PC-9 (cell line): ENCODE measurements at places on chromosomes 6 and 20.

GRCh38 chr6:15033850-15034203, 212.0 kb upstream of the JARID2 start:
- H3K36me3 ChIP-seq, result no peaks in the 10 kb centered on the region
- no peak overlapping the region for H3K4me3 ChIP-seq
- no peak for DNase-seq
- H3K27me3 ChIP-seq, result no peaks in the 10 kb centered on the region

GRCh38 chr20:53985150-53985518, 85.3 kb downstream of the BCAS1 start:
- H3K4me3 ChIP-seq, result no peak overlapping the region
- no peaks in the 10 kb centered on the region for H3K4me1 ChIP-seq
- DNase-seq, result no peak
- no peak overlapping the region for H3K27ac ChIP-seq

GRCh38 chr20:17795501-17796071, 95.8 kb downstream of the BANF2 start:
- H3K27ac ChIP-seq, result no peak overlapping the region
- no peaks in the 10 kb centered on the region; the same call in 1 of the 2 replicates for H3K4me1 ChIP-seq
- no peaks in the 10 kb centered on the region for H3K36me3 ChIP-seq
- no peak overlapping the region for H3K4me3 ChIP-seq

- peak overlapping the region; percentile 59 for H3K27ac ChIP-seq
- no peaks in the 10 kb centered on the region for H3K27me3 ChIP-seq
- no peak overlapping the region for H3K4me3 ChIP-seq
- H3K4me1 ChIP-seq, result peaks cover 12% of the 10 kb centered on the region
Observed at GRCh38 chr6:3013486-3013885, 13.8 kb downstream of the NQO2 start.

DNA sequence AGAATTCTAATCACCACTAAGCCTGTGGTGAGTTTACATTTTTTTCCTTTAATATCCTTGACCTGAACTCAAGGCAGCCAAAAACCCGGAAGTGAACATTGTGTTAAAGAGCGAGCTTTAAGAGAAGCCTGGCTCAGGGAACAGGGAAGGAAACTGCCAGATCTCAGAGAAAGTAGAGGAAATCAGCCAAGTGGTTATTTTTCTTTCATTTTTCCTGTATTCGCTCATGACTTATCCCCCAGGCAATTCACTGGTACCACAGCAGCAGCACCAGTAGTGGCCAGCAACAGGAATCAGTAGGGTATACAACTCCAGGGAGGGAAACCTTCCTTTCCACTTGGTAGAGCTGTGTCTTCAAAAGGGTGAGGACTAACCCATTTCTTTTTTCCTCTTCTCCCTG, 89.6 kb upstream of the HMGCLL1 start:
- no peaks in the 10 kb centered on the region for H3K36me3 ChIP-seq
- H3K4me3 ChIP-seq, result no peak overlapping the region
- H3K4me1 ChIP-seq, result peaks cover 9% of the 10 kb centered on the region; the same call in 1 of the 2 replicates
- DNase-seq, result no peak

DNA sequence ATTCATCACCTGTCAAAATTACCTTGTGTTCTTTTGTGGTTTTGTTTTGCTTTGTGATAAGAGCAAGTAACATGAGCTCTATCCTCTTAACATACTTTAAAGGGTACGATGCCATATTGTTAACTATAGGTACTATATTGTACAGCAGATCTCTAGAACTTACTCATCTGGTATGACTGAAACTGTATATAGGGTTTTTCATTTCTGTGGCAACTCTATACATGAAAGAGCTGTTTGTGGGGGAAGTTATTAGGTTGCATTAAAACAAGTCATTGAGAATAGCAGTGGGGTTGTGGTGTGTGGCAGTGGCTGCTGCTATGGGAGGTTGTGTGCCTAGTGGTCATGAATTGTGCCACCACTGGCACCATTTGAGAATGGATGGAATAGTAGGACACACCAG, 268.4 kb downstream of the KCNQ5 start:
- H3K36me3 ChIP-seq, result no peaks in the 10 kb centered on the region
- H3K27me3 ChIP-seq, result no peaks in the 10 kb centered on the region
- no peak overlapping the region for H3K4me3 ChIP-seq
- DNase-seq, result no peak
- H3K27ac ChIP-seq, result no peak overlapping the region
- 0 out of 2 replicates have a peak, but pooled peaks cover 5% of the 10 kb centered on the region for H3K4me1 ChIP-seq

GRCh38 chr6:100435299-100435698, 29.4 kb downstream of the SIM1 start:
- H3K27me3 ChIP-seq, result no peaks in the 10 kb centered on the region
- DNase-seq, result peak; percentile 50
- H3K4me3 ChIP-seq, result no peak overlapping the region
- 0 out of 2 replicates have a peak, but pooled peaks cover 5% of the 10 kb centered on the region for H3K4me1 ChIP-seq
- H3K27ac ChIP-seq, result no peak overlapping the region
